ENCODE measurements at places on chromosomes 4 and X. TPM values are rescaled to one million over a fixed set of nuclear protein-coding genes. Genes with fewer than 3 reads are reported as not detected.
A peak's percentile ranks its signal among the peaks of the same experiment; 100 is the strongest.

The SLC49A3 gene
- 19.0 TPM for total RNA-seq

GRCh38 chr4:8528713-8529112 is 51.5 kb upstream of the GPR78 start:
- DNase-seq = no peak

GRCh38 chr4:114383067-114383466 is 215.5 kb upstream of the UGT8 start:
- no peak for DNase-seq

- peak; percentile 85 for DNase-seq
Observed at GRCh38 chrX:153669174-153669890, 4.3 kb downstream of the PNCK start.

The TMPRSS11D gene
- total RNA-seq = not detected

The BANK1 gene
- 11.6 TPM for total RNA-seq

GRCh38 chrX:2928191-2928582 is 952 bp downstream of the ARSD start:
- peak; percentile 91 for DNase-seq

- peak; percentile 85 for DNase-seq
Observed at GRCh38 chr4:8708401-8709021, 115.9 kb downstream of the CPZ start.

DNA sequence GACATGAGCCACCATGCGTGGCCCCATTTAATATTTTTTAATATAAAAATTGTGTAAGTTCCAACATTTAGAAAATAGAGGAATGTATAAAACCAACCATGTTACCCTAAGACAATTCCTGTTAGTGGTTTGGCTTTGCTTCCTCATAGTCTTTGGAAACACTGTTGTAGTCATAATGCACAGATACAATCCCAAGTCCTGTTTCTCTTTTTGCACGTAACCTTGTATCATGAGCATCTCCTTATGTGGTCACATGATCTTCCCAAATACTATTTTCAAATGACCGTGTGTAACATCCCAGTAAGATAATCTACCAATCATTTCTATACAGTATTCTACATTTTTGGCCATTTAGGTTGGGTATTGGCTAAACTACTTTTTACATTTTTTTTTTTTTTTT is 13.9 kb upstream of the RHOH start:
- DNase-seq = no peak

DNA sequence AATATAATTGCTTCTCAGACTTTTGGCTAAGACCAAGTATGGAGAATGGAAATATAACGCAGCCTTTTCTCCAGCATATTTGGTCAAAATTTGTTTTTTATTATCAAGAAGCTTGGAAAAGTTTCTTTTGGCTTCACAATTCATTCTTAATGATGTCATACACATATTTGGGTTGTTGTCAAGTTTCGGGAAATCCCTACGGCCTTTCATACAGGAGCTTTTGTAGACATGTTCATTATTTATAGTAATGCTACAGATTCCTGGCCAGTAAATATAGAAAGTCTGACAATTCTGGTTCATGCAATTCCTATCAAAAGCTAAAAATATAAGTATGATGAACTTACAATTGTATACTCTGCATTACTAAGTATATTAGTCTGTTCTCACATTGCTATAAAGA is 112.9 kb downstream of the IRF2 start:
- no peak for DNase-seq

GRCh38 chr4:123327846-123328429 is 68.7 kb upstream of the SPRY1 start:
- no peak for DNase-seq

DNA sequence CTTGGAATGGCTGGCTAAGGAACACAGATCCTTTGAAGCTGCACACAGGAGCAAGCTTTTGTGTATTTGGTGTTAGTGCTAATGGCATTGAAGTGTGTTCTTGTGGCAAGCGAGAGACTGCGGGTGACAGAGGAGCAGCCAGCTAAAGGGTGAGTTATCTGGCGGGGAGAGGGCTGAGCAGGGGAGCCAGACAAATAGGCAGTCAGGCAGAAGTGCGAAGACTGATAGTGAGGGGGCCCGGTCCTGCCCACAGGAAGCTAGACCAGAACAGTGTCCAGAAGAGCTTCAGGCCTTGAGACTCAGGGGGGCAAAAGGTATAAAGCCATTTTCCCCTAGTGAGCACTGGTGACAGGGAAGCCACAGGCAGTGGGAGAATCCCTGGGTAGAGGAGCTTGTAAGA is 49.6 kb upstream of the MAMLD1 start:
- no peak for DNase-seq

DNA sequence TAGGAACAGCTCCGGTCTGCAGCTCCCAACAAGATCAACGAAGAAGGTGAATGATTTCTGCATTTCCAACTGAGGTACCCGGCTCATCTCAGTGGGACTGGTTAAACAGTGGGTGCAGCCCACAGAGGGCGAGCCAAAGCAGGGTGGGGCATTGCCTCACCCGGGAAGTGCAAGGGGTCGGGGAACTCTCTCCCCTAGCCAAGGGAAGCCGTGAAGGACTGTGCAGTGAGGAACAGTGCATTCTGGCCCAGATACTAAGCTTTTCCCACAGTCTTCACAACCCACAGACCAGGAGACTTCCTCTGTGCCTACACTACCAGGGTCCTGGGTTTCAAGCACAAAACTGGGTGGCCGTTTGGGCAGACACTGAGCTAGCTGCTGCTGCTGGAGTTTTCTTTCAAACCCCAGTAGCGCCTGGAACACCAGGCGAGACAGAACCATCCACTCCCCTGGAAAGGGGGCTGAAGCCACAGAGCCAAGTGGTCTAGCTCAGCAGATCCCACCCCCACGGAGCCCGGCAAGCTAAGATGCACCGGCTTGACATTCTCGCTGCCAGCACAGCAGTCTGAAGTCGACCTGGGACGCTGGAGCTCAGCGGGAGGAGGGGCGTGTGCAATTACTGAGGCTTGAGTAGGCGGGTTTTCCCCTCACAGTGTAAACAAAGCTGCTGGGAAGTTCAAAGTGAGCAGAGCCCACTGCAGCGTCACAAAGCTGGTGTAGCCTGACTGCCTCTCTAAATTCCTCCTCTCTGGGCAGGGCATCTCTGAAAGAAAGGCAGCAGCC is 84.6 kb downstream of the THOC2 start:
- DNase-seq = no peak

The IL13RA1 gene
- 66.7 TPM for total RNA-seq

The PRRG3 gene
- total RNA-seq = 0.32 TPM

GRCh38 chr4:160009656-160010493 is 907.0 kb downstream of the RAPGEF2 start:
- DNase-seq = no peak

The F9 gene
- not detected for total RNA-seq

The AP1S2 gene
- total RNA-seq = 29.0 TPM

GRCh38 chr4:102501447-102501696 is 213 bp downstream of the NFKB1 start:
- no peak for DNase-seq

GRCh38 chr4:129822701-129823100 is 726.7 kb downstream of the C4orf33 start:
- DNase-seq = no peak

The PHEX gene
- 0.45 TPM for total RNA-seq

DNA sequence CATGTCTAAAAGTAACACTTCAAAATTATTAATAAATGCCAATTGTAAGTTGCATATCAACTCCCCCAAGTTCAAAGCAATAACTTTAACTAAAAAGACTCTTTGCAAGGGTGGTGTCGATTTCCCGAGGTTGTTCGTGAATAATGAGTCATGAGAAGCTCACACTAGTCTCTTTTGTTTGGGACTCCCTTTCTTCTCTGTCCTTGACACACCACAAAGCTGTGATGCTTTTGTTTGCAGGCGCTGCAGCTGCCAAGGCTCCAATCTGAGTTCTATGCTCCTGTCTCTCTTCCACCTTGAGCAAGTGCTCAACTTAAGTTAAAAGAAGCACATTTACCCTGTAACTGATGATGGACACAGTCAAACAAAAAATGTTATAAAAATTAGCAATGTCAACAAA is 65.9 kb downstream of the FAT1 start:
- no peak for DNase-seq

DNA sequence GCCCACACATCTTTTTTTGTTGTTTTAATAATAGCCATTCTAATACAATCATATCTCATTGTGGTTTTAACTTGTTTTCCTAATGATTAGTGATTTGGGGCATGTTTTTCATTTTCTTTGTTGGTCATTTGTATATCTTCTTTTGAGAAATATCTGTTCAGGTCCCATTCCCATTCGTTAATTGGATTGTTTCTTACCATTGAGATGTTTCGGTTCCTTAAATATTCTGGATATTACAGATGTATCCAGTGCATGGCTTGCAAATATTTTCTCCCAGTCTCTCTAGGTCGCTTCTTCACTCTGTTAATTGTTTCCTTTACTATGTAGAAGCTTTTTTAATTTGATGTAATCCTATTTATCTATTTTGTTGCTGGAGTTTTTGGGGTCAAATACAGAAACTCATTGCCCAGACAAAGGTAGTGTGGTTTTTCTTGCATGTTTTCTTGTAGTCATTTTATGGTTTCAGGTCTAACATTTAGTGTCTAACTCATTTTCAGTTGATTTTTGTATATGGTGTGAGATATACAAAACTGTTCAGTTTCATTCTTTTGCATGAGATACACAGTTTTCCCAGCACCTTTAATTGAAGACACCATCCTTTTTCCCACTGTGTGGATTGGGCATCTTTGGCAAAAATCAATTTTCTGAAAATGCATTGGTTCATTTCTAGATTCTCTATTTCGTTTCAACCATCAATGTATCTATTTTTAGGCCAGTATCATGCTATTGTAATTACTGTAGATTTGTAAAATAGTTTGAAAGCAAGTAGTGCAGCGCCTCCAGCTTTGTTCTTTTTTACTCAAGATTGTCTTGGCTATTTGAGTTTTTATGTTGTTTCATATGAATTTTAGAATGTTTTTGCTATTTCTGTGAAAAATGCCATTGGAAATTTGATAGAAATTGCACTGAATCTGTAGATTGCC is 195.9 kb downstream of the SCFD2 start:
- DNase-seq = no peak

DNA sequence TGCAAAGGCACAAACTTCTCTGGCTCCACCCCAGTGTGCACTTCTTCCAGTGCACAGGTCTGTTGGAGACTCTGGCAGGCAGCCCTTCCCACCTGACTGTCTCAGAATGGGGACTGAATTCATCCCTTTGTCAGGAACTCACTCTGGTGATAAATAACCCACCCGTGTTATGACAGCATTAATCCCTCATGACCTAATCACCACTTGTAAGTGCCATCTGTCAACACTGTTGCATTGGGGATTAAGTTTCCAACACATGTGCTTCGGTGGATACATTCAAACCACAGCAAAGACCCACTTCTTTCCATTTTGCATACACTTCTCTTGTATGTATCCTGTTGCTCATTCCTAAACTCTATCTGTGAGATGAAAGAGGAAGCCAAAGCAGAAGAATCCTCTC is 1002.9 kb upstream of the IGFBP7 start:
- DNase-seq = no peak

GRCh38 chrX:73668779-73669178 is 105.8 kb downstream of the CHIC1 start:
- DNase-seq = no peak

DNA sequence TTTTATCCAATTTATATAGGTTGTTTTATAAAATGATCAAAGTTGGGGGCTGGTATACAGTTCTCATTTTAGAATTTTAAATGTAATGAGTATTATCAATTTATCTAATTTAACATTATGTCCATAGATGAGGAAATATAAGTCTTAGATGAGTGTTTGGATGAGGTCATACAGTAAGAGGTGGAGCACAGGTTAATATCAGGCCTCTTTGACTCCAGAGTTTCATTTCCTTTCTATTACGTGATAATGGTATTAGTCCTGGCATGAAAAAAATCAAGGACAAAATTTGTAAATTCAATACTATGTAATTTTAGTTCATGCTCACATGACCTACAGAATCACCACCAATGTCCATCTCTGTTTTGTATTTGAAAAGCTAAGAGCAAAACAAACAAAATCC is 269.8 kb downstream of the FSTL5 start:
- no peak for DNase-seq

GRCh38 chr4:118790544-118790943 is 45.4 kb downstream of the SEC24D start:
- DNase-seq = no peak

GRCh38 chrX:118627084-118627758 is 100.2 kb upstream of the IL13RA1 start:
- DNase-seq = no peak

The PAGE1 gene
- not detected for total RNA-seq

DNA sequence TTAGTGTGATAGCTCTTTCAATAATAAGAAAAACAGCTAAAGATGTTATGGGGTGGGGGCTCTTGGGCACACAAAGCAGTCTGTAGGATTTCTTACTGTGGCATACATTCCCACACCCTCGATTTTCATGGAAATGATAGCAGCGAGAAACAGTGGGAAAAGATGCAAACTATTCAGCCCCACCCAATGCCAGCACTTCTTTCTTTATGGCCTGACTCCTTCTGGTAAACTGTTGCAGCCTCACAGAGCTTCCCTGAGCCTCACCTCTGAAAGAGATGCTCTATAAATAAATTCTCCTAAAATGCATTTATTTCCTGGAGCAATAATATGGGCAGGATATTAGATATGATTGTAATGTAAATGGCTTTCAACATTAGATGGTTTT is 910 bp downstream of the ANK2 start:
- no peak for DNase-seq

DNA sequence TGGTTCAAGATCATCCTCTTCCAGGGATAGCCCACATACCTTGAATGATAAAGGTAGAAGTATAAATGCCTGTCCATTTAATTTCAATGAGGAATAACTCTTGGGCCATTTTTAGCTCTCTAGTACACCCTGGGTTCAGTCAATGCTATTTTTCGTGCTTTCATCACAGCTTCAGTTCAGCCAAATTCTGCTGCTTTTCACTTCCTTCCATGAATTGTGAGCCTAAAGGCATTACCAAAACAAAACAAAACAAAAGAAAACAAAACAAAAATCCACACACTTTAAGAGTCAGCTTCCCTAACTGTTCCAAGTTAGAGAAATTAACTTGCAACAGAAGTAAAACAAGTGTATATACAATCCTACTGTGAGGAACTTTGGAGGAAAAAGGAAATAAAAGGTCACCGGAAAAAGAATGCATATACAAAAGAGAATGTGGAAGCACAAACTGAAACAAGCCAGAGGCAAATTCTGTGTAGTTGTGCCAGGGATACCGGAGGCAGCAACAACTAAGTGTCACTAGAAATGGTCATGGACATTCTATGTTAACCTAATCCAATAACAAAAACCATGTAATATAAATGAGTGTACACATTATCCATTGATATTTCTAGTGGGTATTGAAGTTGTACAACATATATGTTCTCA is 423.1 kb downstream of the KCTD8 start:
- DNase-seq = no peak

The ADH1C gene
- total RNA-seq = 79.9 TPM

Data from mesenteric fat pad (tissue), 1 donor.